T-helper 22 cell (primary cell): ENCODE measurements at places on chromosomes 1 and 21.

- no peak for DNase-seq
Observed at GRCh38 chr21:46214478-46215340, 13.9 kb downstream of the LSS start.

DNA sequence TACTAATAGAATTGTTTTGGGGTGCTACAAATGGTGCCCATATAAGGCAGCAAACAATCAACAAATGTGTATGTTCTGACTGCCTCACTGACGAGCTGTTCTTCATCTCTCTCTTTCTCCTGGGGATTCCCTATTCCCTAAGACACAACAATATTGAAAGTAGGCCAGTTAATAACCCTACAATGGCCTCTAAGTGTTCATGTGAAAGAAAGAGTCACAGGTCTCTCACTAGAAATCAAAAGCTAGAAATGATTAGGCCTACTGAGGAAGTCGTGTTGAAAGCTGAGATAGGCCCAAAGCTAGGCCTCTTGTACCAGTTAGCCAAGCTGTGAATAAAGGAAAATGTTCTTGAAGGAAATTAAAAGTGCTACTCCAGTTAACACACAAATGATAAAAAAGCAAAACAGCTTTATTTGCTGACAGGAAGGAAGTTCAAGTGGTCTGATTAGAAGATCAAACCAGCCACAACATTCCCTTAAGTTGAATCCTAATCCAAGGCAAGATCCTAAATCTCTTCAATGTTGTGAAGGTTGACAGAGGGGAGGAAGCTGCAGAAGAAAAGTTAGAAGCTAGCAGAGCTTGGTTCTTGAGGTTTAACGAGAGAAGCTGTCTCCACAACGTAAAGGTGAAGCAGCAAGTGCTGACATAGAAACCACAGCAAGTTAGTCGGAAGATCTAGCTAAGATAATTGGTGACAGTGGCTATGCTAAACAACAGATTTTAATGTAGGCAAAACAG lies 26.3 kb downstream of the ATP2B4 start:
- no peak for DNase-seq

DNA sequence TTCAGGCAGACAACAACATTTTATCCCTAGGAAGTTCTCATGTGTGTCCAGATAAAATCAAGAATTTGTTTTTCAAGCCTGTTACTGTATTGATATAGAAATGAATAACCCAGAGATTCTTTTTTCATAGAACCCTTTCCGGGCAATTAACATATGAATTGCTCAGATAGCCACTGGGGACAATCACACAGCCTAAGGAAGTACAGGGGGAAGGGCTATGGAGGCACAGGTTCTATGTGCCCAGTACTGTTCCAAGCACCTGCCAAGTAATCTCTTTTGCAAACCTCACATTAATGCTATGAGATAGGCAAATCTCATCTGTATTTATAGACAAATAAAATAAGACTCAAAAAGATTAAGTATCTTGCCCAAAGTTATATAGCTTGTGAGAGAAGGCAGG lies 84.9 kb downstream of the NTNG1 start:
- DNase-seq: no peak

GRCh38 chr1:222021129-222021528 lies 279.2 kb upstream of the DUSP10 start:
- no peak for DNase-seq

- DNase-seq: no peak
Observed at GRCh38 chr21:38267991-38268863, 11.4 kb downstream of the KCNJ15 start.

DNA sequence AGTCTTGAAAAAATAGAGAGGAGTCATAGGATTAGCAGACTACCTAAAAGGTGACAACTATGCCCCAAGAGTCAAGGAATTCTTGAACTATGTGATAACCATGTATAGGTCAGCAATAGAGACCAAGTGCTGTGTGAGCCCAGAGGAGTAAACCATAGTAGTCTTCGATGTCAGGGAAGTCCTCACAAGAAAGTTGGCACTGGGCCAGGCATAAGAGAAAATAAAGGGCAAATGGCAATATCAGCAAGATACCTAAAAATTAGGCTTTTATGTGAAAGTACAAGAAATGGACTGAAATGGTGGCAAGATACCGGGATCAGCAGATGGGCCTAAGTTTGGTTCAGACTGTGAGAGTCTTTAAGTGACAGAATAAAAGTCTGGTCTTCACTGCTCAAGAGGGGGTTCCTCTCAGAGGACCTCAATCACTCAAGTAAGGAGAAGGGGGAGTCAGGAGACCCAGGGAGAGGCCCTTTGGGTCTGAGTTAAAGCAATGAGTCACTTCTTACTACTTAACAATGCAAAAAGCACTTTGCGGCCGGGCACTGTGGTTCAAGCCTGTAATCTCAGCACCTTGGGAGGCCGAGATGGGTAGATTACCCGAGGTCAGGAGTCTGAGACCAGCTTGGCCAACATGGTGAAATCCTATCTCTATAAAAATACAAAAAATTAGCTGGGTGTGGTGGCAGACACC lies 95.0 kb downstream of the TEX35 start:
- DNase-seq: no peak

- DNase-seq: no peak
Observed at GRCh38 chr1:100699744-100700143, 19.8 kb upstream of the VCAM1 start.

GRCh38 chr21:44299085-44299457 lies 782 bp upstream of the PFKL start:
- no peak for DNase-seq

DNA sequence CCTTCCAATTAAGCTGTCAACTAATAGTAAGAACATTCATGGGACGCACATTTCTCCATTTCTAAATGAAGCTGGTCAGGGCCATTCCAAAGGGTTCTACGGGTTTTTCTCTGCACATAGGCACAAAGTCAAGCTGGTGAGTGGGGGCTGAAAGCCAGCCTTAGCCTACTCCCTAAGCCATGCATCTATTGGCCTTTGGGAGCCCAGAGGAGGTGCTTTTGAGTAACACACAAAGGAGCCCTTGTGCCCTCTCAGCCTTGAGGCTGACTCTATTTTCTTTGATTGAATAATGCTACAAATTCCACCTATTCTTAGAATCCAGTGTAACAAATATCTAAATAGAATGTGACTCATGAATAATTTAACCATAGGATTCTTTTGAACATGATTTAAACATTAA lies 73.6 kb downstream of the RGS13 start:
- no peak for DNase-seq

DNA sequence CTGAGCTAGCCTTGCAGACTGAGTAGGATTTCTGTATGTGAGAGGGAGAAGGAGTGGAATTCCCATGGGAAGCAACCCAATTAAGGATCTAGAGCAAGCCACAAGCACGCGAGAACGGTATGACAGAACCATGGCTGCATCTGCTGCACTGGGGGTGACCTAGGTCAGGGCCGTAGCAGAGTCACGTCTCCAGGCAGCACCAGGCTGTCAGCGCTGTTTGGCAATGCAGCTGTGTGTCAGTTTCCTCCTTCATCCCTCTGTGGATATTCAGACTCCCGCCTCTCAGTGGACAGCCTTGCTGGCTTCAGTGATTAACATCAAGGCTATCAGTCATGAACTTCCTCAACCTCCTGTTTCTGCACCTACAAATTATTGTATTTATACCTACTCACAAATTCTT lies 118.1 kb upstream of the PPP2R5A start:
- DNase-seq: no peak

- no peak for DNase-seq
Observed at GRCh38 chr1:15245593-15246360, 1.2 kb upstream of the FHAD1 start.

- no peak for DNase-seq
Observed at GRCh38 chr1:232519186-232519585, 110.7 kb downstream of the SIPA1L2 start.

DNA sequence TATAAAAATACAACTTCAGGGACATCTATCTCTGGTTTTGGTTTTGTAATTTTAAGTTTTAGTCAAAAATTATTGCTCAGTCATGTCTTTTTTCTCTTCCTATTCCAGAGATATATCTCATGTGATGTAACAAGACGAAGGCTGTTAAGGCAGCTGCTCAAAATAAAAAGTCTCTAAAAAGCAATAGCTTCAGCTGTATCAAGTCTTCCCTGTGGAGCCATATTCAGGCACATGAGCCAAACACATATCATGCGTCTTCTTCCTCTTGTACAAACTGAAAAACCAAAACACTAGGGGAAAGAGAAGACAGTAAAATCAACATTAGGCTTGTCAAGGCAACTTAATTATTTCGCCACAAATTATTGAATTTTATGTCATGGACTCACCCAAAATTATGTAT lies 240.7 kb downstream of the NRIP1 start:
- DNase-seq: no peak

DNA sequence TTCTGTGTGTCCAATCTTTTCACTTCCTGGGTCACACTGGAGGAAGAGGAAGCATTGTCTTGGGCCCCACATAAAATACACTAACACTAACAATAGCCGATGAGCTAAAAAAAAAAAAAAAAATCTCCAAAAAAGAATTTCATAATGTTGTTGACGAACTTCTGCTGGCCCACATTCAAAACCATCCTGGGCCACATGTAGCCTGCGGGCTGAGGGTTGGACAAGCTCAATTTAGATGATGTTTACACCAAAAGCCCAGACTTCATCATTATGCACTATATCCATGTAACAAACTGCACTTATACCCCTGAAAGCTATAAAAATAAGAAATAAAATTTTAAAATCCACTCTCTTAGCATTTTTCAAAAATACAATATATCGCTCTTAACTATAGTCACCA lies 187.8 kb upstream of the PTBP2 start:
- no peak for DNase-seq

DNA sequence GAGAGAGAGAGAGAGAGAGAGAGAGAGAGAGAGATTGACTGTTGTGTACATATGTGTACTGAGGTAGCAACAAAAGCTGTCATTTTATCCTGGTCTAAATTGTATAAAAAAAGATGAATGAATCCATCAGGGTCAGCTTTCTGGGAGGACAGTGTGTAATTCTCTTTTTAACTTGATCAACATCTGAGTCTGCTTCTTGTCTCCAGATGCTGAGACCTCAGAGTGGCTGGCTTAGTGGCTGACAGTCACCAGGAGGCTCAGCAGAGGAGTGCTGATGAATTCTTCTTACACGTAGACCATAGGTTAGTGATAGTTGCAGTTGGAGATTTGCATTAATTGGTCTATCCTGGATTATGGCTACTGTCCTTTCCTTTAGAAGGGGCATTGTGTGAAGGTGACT lies 28.5 kb upstream of the PLXNA2 start:
- no peak for DNase-seq

DNA sequence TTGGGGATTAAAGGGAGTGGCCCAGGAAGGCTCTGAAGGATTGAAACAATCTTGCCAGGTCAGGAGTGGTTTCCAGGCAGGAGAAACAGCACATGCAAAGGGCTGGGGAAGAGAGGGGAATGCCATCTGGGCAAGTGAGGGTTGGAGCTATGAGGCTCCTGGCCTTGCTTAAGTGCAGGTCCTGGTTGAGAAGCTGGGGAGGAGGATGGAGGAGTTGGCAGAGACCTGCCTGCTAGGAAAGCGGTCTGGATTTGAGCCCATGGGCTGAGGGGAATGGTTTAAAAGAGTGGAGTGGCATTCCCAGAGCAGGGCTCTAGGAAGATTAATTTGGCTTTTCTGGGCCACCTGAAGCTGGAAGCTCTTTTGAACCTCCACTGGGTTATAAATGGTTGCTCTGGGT lies 9.2 kb downstream of the IGSF21 start:
- no peak for DNase-seq

DNA sequence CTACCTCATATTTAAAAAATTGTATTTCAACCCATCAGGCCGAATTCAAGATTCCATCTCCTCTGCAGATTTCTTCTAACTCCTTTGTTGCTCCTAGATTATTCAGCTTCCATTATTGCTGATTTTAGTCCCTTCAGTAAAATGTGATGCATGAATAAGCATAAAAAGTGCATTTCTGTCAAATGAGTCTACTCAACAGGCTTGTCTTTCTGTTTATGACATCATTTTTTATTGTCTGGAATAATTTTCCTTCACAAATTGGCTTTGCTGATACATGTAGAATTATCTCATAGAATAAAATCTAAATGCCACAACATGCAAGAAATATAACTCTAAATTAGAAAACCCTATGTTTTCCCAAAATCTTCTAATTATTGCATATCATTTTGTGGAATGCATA lies 1.6 kb upstream of the OR2M5 start:
- DNase-seq: no peak

DNA sequence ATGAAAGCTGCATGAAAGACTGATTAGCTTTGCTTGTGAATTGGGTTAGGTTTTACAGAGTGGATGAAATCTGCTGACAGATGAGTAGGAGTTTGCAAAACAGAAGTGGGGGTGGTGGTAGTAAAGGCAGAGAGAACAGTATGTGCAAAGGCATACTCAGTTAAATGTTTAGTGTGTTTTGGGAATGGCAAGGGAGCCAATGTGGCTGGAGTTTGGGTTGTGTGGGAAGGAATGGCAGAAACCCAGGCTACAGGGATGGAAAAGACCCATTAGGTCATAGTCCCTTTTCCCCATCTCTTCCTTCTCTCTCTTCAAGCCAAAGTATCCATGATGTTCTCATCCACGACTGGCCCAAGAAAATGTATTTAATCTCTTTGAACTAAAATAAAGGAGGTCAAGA lies 362.2 kb upstream of the LYPLAL1 start:
- DNase-seq: no peak

DNA sequence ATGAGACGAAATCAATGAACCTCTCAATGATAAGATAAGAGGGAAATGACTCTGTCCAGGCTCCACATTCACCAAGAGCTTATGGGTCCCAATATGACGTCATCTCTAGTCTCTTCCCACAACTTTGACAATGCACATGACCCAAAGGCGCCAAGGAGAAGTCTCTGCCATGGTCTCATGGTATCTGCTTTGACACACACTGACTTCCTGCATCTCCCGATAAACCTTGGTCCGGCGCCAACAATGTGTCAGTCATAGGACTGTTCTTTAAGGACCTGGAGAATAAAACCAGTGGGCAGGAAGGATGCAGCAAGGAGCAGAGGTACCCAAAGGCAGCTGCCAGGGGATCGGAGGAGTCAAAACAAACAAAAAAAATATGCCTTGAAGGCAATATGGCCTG lies 46.9 kb upstream of the TMEM51 start:
- no peak for DNase-seq

- DNase-seq: no peak
Observed at GRCh38 chr1:213687832-213688231, 299.9 kb upstream of the PROX1 start.

DNA sequence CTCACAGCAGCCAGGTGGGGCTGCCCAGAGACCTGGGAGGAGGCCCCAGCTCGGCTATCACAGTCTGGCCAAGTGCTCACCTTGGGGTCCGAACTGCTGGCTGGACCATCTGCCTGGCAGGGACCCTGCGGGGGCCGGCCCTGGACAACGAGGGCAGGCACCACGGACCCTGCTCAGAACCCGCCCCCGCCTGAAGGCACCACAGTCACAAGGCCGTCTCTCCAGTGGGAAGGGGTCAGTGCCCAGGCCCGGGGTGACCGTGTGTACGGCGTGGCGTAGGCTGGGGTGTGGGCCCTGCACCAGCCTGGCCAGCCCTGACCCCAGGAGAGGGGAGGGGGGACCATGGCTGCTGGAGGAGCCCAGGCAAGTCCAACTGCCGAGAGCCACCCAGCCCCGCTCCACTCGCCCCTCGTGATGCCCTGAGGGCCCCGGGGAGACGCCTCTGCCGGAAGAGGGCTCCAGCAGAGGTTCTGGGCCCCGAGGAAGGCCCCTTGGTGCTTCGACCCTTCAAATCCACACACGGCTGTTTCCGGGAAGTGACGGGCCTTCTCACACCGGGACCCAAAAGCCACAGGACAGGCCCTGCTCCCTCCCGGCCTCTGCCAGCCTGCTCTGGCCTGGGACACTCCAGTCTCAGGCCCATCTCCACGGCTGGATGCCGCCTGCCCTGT lies 11.2 kb upstream of the RNF223 start:
- no peak for DNase-seq
